ACHN (cell line): ENCODE measurements at places on chromosomes 11 and 22.

GRCh38 chr22:38471237-38471636 is 3.3 kb downstream of the KDELR3 start:
- DNase-seq, result no peak

- no peak for DNase-seq
These were observed 21.3 kb downstream of the IFITM10 start for GRCh38 chr11:1728931-1729691.

DNA sequence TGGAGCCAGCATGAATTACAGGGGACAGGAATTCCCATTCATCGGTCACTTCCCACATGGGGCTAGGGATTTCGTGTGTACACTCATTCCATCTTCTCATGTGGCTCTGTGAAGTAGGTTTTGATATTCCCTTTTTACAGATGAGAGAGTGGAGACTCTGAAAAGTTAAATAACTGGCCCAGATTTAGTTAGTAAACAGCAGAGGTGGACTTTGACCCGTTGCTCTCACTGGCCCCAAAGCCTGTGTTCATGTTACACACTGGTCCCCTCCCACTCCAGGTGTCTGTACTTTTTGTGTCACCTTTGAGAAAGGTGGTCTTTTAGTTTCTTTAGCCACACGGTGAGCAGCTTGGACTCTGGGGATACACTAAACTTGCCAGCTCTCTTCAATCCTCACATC is 108.5 kb downstream of the MICAL2 start:
- no peak for DNase-seq

GRCh38 chr11:87473174-87473573 is 435.4 kb downstream of the TMEM135 start:
- DNase-seq, result peak; percentile 70

DNA sequence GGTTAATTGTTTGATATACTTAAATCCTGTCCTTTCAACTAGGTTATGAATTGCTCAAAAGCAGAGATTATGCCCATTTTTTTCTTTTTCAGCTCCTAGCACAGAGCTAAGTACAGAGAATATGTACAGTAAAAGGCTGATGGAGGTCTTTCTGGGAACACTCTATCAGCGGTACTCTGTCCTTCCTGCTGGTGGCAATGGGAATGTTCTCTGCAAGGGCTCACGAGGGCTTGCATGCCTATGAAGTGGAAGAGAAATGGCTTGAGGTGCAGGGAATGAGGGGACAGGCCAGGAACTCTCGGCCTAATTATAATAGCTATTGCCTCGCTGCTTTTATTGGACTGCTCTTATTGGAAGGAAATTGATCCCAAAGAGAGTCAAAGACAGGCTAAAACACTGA is 83.7 kb upstream of the RAB1B start:
- DNase-seq, result no peak

- no peak for DNase-seq
These were observed 33.2 kb downstream of the TSPAN4 start for GRCh38 chr11:875769-876301.
